ENCODE measurements at places on chromosomes 6 and 20.

- no peak for DNase-seq
Measured at GRCh38 chr20:54657268-54657826, 182.0 kb downstream of the DOK5 start.

DNA sequence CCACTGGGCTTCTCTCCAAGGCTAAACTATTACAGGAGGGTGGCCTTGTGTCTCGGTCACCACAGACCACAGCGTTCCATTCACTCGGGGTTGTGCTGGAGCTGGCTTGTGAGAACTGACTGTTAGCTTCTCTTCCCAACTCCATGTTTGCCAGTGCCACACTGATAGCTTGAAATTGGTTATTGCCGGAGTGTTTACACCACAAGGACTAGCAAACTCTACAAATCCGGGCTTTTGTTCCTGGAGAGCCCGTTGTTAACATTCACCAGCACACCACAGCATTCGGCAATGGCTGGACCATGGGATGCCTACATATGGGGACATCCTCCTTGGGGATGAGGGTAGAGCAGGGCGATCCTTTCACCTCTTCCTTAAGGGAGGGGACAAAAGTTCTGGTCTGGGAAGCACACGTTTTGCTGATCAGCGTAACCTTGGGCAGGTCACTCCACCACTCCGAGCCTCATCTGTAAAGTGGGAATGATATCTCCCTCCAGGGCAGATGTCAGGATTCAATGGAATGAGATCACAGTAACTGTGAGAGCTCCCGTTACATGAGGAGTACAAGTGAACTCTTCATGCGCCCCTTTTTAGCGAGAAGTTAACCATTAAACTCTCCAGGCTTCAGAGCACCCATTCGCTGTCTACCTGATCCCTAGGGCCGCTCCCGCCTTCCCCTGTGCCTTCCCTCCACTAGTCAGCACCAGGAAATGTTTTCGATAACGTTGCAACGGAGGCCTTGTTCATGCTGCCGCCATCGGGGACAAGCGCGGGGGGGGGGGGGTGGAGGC is 41.7 kb upstream of the TTPAL start:
- no peak for DNase-seq

DNA sequence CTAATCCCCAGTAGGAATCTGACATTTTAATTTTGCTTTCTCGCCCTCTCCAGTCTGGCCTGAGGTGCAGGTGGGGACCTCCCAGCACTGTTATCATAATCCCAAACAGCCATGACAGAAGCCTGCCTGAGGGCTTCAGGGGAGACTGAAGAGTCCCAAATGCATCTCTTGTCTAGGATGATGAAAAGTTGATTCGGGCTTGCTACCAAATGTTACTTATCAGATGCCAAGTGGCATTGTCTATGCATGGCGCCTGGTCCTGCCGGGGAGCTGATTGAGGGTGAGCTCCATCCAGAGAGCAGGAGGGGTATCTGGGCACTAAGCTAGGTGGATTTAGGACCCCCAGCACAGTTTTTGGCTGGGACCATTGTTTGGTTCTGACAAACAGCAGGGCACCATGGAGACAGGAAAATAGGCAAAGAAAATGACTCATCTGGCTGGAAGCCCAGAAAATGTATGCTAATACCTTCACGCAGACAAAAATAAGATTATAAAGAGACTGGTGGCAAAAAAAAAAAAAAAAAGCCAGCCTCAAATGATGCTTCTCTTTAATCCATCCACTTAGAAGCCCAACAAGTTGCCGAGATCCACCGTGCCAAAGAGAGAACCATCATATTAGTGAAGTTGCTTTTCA is 513.7 kb upstream of the SULF2 start:
- no peak for DNase-seq

GRCh38 chr20:40908309-40908708 is 120.3 kb upstream of the TOP1 start:
- no peak for DNase-seq

GRCh38 chr6:88734544-88734943 is 228.9 kb downstream of the RNGTT start:
- DNase-seq: no peak

DNA sequence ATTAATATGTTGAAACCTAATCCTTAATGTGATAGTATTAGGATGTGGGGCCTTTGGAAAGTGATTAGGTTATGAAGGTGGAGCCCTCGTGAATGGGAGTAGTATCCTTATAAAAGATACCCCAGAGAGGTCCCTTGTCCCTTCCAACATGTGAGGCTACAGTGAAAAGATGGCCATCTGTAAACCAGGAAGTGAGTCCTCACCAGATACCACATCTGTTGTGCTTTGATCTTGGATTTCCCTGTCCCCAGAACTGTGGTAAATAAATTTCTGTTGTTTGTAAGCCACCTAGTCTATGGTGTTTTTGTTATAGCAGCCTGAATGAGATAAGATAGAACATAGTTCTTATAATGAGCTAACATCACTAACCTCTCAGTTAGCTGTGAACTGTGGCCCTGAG is 16.6 kb upstream of the CALHM6 start:
- no peak for DNase-seq

DNA sequence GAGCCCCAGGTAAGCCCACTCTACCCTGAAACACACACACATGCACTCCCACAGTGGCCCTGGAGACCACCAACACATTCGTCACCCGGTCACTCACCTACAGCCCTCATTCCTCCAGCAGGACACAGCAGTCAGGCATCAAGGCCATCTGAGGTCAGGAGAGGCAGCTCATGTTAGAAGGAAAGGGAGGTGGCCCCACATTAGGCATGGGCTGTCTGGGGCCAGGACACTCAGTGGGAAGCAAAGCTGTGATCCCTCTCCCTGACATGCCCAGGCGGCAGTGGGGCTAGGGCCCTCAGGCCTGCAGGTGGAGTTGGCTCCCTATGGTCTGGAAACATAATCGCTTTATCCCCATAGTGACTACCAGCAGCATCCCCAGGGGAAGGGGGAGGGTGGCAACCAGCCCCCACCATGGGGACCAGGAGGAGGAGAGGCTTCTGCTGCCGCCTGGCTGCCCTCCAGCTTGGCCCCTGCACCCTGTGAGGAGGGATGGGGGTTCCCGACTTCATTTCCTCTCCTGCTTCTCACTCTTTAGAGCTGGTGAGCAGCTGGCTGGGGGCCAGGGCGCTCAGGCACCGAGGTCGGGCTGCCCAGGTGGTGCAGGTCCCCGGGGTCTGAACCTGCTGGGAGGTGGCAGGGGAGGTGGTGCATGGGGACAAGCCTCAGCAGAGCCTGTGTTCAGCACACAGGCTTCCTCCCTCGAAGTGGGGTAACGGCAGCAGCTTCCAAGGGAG is 76.6 kb upstream of the CST7 start:
- DNase-seq: no peak

- no peak for DNase-seq
Measured at GRCh38 chr6:142014515-142014914, 118.2 kb upstream of the GJE1 start.

GRCh38 chr20:24332956-24333355 is 136.5 kb upstream of the SYNDIG1 start:
- DNase-seq: no peak

DNA sequence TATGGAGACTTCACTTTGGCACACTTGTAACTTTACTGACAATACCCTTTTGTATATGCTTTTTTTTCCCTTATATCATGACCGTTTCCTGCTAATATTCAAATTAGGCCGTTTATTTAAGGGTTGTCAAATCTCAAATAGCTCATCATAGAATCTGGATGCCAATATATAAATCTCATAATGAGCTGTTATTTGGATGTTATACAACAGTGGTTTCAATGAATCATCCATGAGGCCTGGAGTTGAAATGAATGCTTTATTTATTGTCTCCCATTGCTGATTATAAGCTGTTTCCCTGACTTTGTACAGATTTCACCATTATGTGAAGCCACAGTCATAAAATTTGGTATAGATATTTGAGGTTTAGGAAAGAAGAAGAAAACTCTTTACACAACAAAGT is 256.1 kb downstream of the PLCB1 start:
- DNase-seq: no peak

DNA sequence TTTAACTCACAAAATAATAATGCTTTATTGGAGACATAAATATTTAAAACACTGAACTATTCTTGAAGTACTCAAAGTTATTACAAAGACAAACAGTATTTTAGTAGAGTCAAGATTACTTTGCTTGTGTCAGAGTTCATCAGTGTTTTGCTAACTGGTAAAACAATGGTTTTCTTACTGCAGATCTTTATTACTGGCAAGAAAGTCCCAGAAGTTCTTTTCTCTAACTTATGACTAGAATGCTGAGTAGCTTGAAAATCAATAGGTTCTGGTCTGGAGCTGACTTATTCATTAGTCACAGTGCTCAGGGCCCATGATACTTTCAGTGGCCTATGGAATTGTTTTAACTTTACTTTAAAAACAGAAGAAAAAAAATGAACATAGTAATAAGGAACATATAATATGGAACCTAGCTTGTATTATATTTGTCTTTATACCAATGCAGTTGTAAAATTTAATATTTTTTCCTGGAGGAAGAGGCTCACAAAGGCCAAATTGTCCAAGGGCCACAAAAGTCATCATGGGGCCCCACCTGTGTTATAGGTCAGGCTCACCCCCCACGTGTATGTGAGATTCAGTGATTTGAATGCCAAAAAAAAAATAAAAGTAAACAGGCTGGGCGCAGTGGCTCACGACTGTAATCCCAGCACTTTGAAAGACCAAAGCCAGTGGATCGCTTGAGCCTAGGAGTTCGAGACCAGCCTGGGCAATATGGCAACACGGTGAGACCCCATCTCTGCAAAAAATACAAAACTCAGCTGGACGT is 53.3 kb downstream of the PLEKHG1 start:
- DNase-seq: no peak

DNA sequence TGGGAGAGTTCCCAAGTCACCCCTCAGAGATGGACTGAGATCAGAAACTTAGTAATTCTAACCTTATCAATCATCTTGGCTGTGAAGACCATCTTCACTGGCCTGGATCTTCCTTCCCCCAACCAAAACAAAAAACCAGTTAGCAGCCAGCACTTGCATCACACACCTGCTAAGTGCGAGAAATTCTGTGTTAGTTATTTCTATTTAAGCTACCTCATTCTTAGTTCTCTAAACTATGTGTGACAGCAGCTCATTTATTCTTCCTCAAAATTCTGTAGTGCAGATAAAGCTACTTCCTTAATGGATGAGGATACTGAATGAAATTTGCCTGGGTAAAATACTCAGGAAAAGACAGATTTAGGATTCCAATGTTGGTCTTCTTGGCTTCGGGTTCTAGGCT is 18.2 kb upstream of the TAGAP start:
- DNase-seq: no peak

DNA sequence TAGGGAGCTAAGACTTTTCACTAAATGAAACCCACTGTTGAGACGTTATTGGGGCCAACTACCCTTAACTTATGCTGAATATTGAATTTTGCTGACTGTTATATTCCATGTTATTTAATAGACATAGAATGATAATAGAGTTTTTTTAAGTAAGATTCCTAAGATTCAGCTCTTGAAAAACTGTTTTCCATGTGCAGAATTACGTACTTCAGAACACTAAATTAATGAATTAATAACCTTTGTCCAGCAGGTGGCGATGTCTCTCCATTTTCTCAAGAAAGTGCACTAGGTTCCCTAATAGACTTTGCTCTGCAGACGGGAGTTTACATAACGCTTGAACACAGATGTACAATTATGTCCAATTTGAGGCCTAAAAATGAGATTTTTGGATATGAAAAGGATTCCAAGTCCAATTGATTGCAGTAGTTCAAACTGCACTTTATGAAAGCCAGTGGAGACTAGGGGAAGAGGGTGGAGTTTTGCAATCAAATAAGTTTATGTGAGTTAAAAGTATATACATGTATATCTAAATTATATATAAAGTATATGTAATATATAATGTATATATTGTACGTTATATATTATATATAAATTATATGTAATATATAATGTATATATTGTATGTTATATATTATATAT is 282.1 kb downstream of the UST start:
- peak; percentile 87 for DNase-seq

GRCh38 chr6:163159110-163159509 is 255.4 kb upstream of the QKI start:
- no peak for DNase-seq

DNA sequence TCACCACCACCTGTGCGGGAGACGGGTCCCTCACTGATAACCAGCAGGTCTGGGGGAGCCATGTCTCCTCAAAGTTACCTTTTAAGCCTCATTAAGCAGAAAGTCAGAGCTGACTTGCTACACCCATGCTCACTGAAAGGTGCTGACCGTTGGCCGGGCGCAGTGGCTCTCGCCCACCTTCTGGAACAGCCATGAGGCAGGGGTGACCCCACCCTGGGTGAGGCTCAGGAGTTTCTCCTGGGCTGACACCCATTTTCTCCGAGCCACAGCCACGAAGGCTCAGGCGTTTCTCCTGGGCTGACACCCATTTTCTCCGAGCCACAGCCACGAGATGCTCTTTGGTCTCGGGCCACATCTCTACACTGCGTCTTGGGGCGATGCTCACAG is 10.2 kb downstream of the BHLHE23 start:
- DNase-seq: no peak

- DNase-seq: no peak
Measured at GRCh38 chr6:151022492-151022891, 157.0 kb downstream of the MTHFD1L start.

- DNase-seq: no peak
Measured at GRCh38 chr6:129073051-129073450, 190.1 kb downstream of the LAMA2 start.

DNA sequence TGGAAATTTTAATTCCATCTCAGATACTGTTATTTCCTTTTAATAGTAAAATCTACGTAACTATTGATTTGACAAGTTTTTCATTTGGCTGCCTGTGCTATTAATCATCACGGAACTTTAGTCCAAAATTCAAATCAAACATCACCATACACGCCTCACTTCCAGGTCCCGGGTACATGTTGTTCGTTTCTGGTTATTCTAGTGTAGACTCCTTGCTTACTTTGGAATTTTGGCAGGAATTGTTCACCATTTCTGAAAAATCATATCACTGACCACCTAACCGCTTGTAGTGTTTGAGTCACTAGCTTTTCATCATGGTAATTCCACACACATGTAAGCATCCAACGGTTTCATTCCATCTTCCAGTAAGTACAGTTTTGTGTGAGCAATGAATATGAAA is 98.0 kb upstream of the NHSL1 start:
- no peak for DNase-seq

DNA sequence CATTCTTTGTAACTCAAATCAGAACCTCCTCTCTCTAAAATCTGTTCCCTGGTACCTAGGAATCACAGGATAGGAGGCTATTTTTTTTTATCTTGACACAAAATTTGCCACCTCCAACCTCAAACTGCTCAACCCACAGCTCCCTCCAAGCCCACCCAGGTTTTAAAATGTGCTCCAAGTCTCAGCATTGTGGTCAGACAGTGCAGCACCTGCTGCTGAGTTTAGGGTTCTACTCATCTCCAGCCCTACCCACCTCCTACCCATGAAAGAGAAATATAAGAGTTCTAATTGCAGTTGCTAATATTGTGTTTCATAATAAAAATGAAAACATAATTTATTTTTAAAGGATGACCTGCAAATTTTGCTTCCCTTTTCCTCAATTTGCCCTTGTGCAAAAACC is 496.5 kb downstream of the MAFB start:
- no peak for DNase-seq

- DNase-seq: no peak
Measured at GRCh38 chr20:41733151-41733550, 115.0 kb upstream of the CHD6 start.

All from CD4-positive, alpha-beta T cell treated with Interleukin-17A for 1 hour (primary cell).